ENCODE measurements at places on chromosomes 11 and 22.

- DNase-seq, result no peak
Measured at GRCh38 chr11:62008193-62008592, 40.8 kb upstream of the FTH1 start.

GRCh38 chr11:36398231-36398953 is 102.3 kb downstream of the PRR5L start:
- DNase-seq, result peak; percentile 24

DNA sequence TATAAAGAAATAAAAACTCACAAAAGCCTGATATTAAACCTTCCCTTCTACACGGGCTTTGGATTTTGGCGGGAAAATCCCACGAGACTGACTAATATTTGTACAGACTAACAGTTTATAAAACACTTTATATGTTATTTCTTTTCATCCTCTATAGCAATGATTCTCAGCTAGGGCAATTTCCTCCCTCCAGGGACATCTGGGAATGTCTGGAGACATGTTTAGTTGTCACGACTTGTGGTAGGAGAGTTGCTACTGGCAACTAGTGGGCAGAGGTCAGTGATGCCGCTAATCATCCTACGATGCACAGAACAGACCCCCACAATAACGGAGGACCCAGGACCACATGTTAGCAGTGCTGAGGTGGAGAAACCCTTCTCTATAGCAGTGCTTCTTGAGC is 304.8 kb upstream of the PITPNB start:
- no peak for DNase-seq

GRCh38 chr11:100188137-100188783 is 498.8 kb upstream of the ARHGAP42 start:
- DNase-seq, result no peak

- DNase-seq, result no peak
Measured at GRCh38 chr11:91258876-91259275, 965.7 kb upstream of the FAT3 start.

DNA sequence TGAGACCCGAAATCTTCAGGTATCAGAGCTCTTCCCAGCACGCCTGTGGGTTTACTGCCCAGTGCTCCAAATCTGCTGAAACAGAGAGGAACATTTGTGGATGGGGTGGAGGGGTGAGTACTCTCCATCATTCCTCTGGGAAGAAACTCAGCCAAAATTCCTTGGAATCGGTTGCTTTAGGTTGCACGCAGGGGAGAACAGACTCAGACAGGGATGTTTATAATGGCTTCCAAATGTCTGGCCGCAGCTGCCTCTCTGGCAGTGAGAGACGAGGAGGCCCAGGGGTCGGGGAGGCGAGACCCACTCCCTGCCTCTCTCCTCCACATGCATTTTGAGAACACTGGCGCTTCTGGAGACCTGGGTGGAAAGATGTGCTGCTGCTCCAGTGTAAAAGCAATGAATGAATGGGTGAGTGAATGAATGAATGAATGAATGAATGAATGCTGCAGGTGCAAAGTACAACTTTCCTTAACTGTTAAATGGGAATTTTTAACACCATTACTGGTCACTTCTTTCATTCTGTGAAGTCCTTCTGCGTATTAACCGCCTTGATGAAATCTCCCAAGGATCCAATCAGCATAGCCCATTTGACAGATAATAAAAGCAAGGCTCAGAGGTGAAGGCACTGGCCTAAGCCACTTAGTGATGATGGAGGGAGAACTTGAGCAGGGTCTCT is 437.4 kb downstream of the MIAT start:
- no peak for DNase-seq

DNA sequence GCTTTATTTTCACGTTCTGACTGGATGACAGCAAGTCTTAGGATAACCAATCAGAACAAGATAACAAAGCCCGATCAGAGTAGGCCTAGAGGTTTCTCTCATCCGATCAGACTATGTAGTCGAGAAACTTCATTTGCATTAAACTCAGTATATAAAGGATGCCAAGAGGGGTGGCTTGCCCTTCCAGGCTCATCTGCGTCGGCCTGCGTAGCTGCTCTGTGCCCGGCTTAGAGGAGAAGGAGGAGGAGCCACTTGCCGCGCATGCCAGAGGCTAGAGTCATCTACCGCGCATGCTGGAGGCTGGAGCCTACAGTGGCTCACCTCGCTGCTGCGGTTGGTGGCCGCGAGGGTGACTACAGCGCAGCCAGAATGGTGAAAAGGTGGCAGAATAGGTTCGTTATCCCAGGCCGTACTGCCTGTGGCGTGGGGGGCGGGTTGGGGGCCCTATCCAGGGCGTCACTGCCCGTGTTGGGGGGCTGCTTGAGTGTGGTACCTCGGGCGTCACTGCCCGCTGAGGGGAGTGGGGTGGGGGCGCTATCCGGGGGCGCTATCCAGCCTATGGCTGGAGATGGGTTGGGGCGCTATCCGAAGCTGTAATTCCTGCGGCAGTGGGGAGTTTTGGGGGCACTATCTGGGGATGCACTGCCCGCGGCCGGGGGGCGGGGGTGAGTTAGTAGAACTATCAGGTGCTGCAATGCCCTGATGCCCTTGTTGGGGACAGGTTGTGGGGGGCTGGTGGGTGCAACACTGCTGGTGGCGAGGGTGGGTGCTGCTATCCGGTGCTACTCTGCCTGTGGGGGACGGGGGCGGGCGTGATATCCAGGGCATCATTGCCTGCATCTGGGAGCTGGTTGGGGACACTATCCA is at the start of gene RFPL2:
RFPL2 (minus strand) TSS at position 218 of the 867 bp plus-strand sequence. CDS start 2,622 bp downstream, outside the sequence.
- DNase-seq, result peak; percentile 5

- no peak for DNase-seq
Measured at GRCh38 chr11:20023082-20023426, 137.2 kb downstream of the DBX1 start.

All from K562 (cell line).